A549 treated with DMSO at 1 μM for 4 hours (cell line): ENCODE measurements at places on chromosomes 2 and 18. TPM values are rescaled to one million over a fixed set of nuclear protein-coding genes. Genes with fewer than 3 reads are reported as not detected.

The ITGB6 gene
- total RNA-seq: 0.56 to 1.8 TPM (median 1.0 TPM) in 5 replicates

The IL1B gene
- 0.17 to 0.49 TPM (median 0.28 TPM) in 5 replicates for total RNA-seq

The TCF4 gene
- 2.1 to 3.0 TPM (median 2.8 TPM) in 5 replicates for total RNA-seq

The OR6B2 gene
- not detected in 5 replicates for total RNA-seq

The SP5 gene
- 0.05 TPM in 1 of 5 replicates, not detected in the others for total RNA-seq

The FBXO41 gene
- total RNA-seq: 4.4 to 6.1 TPM (median 5.3 TPM) in 5 replicates

The ASXL3 gene
- not detected in 5 replicates for total RNA-seq

The SCN9A gene
- total RNA-seq: 3.8 to 6.3 TPM (median 5.0 TPM) in 5 replicates

The CYBRD1 gene
- total RNA-seq: 28.7 to 38.6 TPM (median 36.6 TPM) in 5 replicates

The DCC gene
- not detected in 5 replicates for total RNA-seq

The GALNT13 gene
- 7.9 to 12.6 TPM (median 11.1 TPM) in 5 replicates for total RNA-seq

The CCDC150 gene
- total RNA-seq: 4.5 to 6.0 TPM (median 4.9 TPM) in 5 replicates

The ATG16L1 gene
- total RNA-seq: 49.2 to 59.4 TPM (median 51.6 TPM) in 5 replicates

The FIGN gene
- 1.6 to 3.3 TPM (median 2.2 TPM) in 5 replicates for total RNA-seq

The SKA1 gene
- 12.2 to 15.2 TPM (median 15.0 TPM) in 5 replicates for total RNA-seq

The METTL5 gene
- 61.8 to 86.8 TPM (median 65.0 TPM) in 5 replicates for total RNA-seq

The TTN gene
- total RNA-seq: under 0.01 to 0.02 TPM (median 0.01 TPM) in 5 replicates

The MYO5B gene
- 12.4 to 14.9 TPM (median 13.0 TPM) in 5 replicates for total RNA-seq

The EFEMP1 gene
- 30.5 to 51.4 TPM (median 45.1 TPM) in 5 replicates for total RNA-seq

The LIMS4 gene
- 0.32 to 0.99 TPM (median 0.59 TPM) in 5 replicates for total RNA-seq

The ANKRD23 gene
- 1.3 to 2.5 TPM (median 1.8 TPM) in 5 replicates for total RNA-seq

The MYO1B gene
- total RNA-seq: 70.5 to 85.6 TPM (median 82.7 TPM) in 5 replicates

The CYS1 gene
- total RNA-seq: 0.65 to 1.7 TPM (median 1.4 TPM) in 5 replicates

The TTLL4 gene
- 25.3 to 30.7 TPM (median 28.6 TPM) in 5 replicates for total RNA-seq

The LTBP1 gene
- total RNA-seq: 19.0 to 29.1 TPM (median 25.6 TPM) in 5 replicates

The TDRD15 gene
- not detected in 5 replicates for total RNA-seq

The LOXHD1 gene
- not detected in 5 replicates for total RNA-seq

The VIT gene
- total RNA-seq: 0.05 TPM in 1 of 5 replicates, not detected in the others

The USP37 gene
- 4.8 to 7.4 TPM (median 6.3 TPM) in 5 replicates for total RNA-seq

The IL36G gene
- total RNA-seq: not detected in 5 replicates

The SGPP2 gene
- 0.15 to 0.31 TPM (median 0.20 TPM) in 5 replicates for total RNA-seq

The HOXD9 gene
- total RNA-seq: 0.99 to 2.1 TPM (median 1.3 TPM) in 5 replicates

The MYO7B gene
- 0.11 to 0.17 TPM (median 0.14 TPM) in 5 replicates for total RNA-seq

The SLC23A3 gene
- total RNA-seq: 0.57 to 1.4 TPM (median 0.70 TPM) in 5 replicates

The ACADL gene
- total RNA-seq: 0.03 to 0.14 TPM (median 0.08 TPM) in 3 of 5 replicates, not detected in the others

The BMP10 gene
- not detected in 5 replicates for total RNA-seq

The CASP8 gene
- 31.5 to 39.4 TPM (median 35.5 TPM) in 5 replicates for total RNA-seq

The CNDP1 gene
- total RNA-seq: not detected in 5 replicates

The DTYMK gene
- 124 to 148 TPM (median 137 TPM) in 5 replicates for total RNA-seq

The POTEJ gene
- not detected in 5 replicates for total RNA-seq

The ARHGAP25 gene
- 0.13 to 0.21 TPM (median 0.16 TPM) in 5 replicates for total RNA-seq

The LOXL3 gene
- total RNA-seq: 0.25 to 0.55 TPM (median 0.40 TPM) in 5 replicates

The UPP2 gene
- total RNA-seq: not detected in 5 replicates

The TMEM247 gene
- total RNA-seq: not detected in 5 replicates

The LIMS2 gene
- total RNA-seq: 4.5 to 6.0 TPM (median 5.1 TPM) in 5 replicates

The REG3A gene
- not detected in 5 replicates for total RNA-seq

The VAMP5 gene
- 0.15 TPM in 1 of 5 replicates, not detected in the others for total RNA-seq

The COLEC12 gene
- total RNA-seq: 0.03 to 0.06 TPM (median 0.05 TPM) in 4 of 5 replicates, not detected in the other

The FOXI3 gene
- total RNA-seq: not detected in 5 replicates

The ADRA2B gene
- 0.03 to 0.09 TPM (median 0.08 TPM) in 4 of 5 replicates, not detected in the other for total RNA-seq

The CFC1 gene
- not detected in 5 replicates for total RNA-seq

The FNDC4 gene
- total RNA-seq: 3.3 to 5.0 TPM (median 4.2 TPM) in 5 replicates

The PAIP2B gene
- 0.24 to 0.44 TPM (median 0.43 TPM) in 5 replicates for total RNA-seq

The ONECUT2 gene
- 0.31 to 0.63 TPM (median 0.57 TPM) in 5 replicates for total RNA-seq

The IL37 gene
- total RNA-seq: not detected in 5 replicates

The AOX1 gene
- 2.9 to 4.8 TPM (median 3.3 TPM) in 5 replicates for total RNA-seq

The FTCDNL1 gene
- 2.2 to 3.0 TPM (median 2.6 TPM) in 5 replicates for total RNA-seq

The ZC3H6 gene
- 0.34 to 0.53 TPM (median 0.52 TPM) in 5 replicates for total RNA-seq
